ENCODE measurements at places on chromosomes 5 and 9.

DNA sequence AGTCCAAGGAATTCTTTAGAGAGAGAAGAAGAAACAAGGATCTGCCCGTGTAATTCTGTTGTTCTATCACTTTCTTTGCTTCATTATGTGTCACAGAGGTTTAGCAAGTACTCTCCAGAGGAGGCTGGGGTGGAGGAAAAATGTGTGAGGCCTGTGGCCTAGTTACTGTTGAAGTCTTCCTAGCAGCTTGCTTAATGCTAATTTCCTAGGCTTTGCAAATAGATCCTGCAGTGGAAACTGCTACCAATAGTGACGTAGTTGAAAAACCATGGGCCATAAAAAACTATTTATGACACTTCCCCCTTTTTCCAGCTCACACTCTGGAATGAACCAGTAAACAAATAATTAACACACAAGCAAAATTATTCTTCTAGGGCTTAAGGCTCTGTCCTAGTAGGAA is 27.0 kb upstream of the C9orf72 start:
- DNase-seq, result no peak

DNA sequence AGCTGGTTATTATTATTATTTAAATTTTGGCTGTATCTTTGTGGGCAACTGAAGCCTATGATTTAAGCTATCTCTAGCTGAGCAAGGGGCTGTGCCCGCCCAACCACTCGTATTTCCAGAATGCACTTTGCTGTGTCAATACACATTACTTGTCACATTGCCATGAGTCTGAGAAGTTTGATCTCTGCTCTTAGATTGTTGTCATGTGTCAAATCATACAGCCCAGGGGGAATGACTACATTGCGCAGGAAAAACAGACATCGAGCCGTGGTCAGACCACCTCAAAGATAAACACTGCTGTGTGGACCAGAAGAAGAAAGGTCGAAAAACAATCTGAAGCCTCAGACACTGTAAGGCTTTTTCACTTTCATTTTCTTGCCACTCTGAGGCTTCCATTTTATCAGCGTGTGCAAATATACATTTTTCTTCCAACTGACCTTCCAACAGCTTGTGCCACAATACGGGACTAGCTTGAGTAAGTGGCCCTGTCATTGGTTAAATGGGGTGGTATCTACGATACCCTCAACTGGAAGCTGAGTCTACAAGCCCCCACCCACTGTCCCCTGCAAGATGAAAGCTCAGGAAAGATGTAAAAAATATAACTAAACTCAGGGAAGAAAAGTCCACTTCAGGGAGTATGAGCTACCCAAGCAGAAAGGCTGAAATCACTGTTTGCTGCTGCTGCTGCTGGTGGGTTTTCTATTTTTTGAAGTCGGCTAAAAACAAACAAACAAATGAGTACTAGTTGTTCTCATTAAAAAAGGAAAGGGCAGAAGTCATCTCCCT is 603.0 kb downstream of the BNC2 start:
- no peak for DNase-seq

DNA sequence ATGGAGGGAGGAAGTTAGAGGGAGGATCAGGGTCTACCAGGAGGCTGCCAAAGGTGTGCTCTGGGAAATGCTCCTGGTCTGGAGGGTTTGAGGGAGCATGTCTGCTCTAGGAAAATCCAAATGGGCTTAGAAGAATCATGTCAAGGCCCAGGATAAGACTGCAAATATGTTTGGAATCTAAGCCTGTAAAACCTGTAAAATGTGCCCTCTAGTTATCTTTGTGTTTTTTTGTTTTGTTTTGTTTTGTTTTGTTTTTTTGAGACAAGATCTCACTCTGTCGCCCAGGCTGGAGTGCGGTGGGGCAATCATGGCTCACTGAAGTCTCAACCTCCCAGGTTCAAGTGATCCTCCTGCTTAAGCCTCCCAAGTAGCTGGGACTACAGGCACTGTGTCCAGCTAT is 135.4 kb downstream of the FGF1 start:
- DNase-seq, result no peak

GRCh38 chr9:136372561-136373299 is 739 bp downstream of the CARD9 start:
- no peak for DNase-seq

DNA sequence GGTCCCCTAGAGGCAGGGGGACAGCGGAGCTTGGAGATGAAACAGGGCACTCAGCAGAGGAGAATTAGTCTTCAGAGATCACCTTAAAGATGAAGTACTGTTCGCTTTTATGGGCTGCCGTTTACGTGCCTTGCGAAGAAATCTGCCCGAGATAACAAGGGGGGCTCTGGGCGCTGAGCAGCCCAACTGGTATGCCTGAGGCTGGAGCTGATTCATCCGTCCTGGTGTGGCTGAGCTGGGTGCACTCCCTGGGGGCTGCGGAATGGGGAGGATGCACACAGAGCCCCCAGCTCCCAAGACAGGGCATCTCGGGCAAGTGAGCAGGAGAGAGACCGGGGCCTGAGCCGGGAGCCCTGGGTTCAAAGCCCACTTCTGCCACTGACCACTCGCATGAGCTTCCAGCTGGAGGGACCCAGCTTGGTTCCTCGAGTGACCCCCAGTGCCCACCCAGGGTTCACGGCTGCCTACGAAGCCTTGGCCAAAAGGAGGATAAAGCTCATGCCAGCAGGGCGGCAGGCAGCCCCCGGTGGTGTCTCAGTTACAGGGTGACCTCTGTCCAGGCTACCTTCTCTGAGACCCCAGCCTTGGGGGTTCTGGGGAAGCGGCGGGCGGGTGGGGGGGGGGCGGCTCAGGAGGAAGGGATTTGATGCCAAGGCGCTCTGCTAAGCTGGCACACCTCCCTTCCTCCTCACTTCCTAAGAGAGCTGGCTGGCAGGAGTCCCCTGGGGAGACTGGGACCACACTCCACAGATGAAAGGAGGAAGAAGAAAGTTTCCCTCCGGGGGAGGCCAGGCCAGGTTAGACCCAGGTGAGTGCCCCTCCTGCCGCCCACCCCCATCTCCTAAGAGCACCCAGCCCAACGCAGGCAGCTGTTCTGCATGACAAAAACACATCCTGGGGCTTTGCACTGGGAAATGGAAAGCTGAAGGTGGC is 5.7 kb downstream of the FIBCD1 start:
- no peak for DNase-seq
